ENCODE measurements at places on chromosomes 6 and 20.

GRCh38 chr20:49862607-49863200, 50.1 kb downstream of the SLC9A8 start:
- DNase-seq, result no peak

DNA sequence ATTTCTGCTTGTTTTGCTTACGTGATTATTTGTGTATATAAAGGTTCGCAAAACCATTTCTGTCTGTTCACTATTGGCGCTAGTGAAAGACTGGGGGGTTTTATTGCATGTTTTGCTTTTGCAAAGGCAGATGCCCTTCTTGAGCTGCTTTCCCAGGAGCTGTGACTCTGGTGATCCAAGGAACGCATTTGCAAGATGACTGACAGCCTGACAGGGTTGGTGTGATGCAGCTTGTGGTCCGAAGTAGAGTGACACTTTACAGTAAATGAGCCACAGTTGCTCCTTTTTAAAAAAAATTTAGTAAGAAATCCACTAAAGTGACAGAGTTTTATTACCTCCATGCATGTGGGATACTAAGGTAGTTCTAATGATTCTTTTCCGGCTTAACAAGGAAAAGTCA, 73.7 kb downstream of the TPD52L1 start:
- DNase-seq, result no peak

DNA sequence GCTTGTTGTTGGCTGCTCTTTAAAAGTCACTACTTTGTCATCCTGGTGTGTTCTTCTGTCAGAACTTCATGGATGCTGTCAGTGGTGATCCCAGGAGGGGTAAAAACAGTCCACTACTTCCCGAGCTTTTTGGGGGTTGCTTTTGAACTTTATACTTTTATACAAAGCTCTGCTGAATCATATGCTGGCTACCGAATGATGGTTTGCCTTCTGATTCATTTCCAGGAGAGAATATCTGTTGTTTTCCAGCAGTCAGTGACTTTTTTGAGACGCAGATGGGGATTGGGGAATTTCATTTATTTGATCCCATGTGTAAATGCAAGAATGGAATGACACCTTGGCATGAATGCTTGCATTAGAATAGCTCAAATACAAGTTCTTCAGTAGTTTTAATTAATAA, 32.7 kb upstream of the COL10A1 start:
- no peak for DNase-seq

GRCh38 chr6:104396077-104396476, 463.6 kb downstream of the HACE1 start:
- no peak for DNase-seq

DNA sequence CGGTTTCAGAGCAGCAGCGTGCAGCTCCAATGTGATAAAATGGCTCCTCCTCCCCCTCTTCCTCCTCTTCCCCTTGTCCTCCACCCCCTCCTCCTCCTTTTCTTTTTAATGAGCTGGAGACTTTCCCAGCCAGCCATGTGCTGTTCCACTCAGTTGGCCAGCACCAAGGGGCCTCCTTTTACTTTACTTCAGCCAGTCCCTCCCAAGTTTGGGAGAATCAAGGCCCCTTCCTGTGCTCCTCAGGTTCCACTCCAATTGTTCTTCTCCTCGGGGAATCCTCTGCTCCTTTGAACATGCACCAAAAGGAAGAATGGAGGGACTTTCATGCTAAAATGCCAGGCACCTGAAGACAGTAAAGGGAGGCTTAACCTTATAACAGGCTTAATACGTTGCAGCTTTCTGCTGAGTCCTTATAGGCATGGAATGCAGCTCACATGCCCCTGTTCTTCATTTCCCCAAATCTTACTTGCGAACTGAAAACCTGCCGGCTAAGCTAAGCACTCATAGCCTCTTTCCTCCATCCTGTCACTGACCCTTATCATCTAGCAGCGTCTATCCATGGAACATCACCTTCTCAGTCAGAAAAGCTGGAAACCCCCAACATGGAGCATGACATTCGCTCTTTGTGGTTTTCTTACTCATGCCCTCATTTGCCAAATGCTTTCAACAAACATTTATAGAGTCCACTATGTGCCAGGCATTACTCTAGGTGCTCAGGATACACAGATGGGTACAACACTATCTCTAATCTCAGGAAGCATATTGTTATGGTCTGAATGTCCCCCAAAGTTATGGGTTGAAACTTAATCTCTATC, 170.6 kb downstream of the PHACTR1 start:
- no peak for DNase-seq

DNA sequence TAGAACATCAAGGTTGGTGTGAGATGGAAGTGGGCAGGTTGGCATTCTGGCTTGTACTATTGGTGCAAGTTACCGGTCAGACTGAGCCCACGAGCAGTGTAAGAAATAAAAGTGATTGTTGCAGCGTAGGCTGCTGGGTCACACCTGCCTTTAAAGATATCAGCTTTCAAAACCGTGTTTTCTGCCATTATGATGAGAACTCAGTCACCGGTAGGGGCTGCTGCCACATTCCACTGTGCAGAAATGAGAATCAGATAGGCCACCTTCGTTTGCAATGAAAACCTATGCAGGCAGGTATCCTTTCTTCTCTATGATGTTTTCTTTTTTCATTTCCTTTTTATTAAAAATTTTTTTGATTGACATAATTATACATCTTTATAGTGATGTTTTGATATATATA, 168.5 kb downstream of the MYLK4 start:
- DNase-seq, result no peak

DNA sequence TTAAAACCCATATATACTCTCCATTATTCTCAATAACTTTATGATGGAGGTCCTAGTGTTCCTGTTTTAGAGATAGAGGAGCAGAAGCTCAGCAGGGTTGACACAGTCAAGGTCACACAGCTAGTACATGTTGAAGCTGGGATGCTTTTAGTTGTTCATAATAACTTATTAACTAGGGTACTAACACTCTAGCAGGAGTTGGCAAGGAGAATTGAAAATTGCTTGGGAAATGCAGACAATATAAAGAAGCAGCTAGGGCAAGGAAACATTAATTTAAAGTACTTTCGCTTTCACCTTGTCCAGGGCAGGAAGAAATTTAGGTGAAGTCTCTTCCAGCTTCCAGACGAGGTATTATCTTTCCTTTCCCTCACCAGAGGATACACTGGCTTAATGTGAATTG, 133.7 kb downstream of the RCAN2 start:
- DNase-seq, result no peak

DNA sequence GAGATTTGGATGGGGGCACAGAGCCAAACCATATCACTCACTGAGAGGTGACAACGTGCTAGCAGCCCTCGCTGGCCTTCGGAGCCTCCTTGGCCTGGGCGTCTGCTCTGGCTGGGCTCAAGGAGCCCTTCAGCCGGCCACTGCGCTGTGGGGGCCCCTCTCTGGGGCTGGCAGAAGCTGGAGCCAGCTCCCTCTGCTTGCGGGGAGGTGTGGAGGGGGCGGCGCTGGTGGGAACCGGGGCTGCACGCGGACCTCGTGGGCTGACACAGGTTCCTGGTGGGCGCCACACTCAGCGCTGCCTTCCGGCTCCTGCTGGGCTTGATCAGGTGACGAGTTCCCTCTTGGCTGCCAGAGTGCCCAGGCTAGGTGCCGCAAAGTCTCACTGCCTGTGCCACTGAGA, 489.2 kb downstream of the PKHD1 start:
- no peak for DNase-seq

GRCh38 chr6:107614828-107615227, 124.9 kb downstream of the SOBP start:
- no peak for DNase-seq

DNA sequence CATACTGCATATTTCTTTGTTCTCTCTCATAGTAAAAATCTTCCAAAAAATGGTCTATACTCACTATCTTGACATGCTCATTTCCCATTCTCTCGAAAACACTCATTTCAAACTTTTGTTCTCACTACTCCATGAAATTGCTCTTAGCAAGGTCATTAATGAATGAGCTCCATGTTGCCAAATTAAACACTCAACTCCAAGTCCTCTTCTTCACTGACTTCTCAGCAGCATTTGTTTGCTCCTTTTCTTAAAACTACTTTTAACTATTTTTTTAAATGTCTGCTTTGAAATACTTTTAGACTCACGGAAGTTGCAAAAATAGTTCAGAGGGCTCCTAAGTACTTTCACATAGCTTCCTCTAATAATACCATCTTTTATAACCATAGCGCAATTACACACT, 274.0 kb upstream of the PREP start:
- DNase-seq, result no peak

DNA sequence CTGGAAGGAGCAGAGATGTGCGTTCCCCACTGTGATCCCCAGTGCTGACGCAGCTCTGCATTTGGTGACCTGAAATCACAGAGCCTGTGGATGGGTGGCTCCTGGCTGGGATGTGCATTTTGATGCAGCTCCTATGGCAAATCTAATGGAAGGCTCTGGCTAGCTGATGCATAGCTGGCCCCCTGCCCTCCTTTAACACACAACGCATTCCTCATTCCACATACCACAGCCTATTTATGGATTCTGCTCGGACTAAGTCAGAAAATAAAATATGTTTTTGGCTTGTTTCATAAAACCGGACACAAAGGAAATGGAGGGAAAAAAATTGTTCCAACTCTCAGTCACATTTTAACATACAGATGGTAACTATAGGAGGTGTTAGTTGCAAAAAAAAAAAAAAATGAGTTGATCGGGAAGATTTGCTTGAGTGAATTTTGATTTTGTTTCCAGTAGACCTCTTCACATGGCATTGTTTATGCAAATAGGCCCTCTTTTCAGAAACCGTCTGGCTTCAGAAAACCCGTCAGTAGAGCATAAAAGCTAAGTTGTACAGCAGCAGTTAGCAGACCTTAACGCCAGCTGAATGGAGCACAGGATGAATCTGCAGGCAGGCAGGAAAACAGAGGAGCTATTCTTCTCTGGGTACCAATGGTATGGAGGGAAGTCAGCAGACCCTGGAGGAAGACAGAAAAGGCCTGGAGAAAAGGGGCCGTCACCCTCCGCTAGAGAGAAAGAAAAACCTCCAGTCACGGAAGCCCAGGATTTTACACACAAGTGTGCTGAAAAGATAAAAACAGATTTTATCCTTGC, 215.4 kb downstream of the HDGFL1 start:
- no peak for DNase-seq

DNA sequence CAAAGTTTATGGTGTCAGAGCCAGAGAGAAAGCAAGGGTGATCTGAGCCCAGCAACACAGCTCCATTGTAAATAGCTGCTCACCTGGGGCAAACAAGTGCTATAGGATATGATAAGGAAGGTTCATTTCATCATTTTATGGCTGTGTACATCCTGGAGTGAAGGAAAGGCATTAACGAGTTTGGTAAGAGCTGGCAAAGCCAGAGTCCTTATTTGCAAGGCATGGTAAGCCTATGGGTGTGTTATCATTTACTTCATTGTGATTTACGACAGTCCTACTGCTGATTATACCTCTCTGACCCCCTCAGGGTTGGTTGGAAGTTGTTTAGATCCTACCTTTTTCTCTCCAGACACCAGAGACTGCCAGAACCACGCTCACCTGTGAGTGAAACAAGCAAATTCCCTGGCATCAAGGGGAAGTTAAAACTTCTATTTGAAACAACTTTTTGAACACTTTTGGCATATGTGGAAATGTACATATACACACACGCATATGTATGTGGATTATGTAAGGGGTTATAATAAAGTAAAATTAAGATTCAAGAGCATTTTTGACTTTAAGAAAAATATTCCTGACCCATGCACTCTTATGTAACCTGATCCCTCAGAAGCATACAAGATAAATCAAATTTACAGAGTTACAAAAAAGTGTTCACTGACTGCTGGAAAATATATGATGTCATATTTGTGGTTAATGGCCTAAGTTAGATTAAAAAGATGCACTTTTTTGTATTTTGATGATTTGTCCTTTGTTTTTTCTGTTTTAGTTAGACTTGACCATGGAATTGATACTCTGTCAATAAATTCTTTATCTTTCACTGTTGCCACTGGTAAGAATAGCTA, 40.4 kb upstream of the EDN1 start:
- DNase-seq, result no peak

DNA sequence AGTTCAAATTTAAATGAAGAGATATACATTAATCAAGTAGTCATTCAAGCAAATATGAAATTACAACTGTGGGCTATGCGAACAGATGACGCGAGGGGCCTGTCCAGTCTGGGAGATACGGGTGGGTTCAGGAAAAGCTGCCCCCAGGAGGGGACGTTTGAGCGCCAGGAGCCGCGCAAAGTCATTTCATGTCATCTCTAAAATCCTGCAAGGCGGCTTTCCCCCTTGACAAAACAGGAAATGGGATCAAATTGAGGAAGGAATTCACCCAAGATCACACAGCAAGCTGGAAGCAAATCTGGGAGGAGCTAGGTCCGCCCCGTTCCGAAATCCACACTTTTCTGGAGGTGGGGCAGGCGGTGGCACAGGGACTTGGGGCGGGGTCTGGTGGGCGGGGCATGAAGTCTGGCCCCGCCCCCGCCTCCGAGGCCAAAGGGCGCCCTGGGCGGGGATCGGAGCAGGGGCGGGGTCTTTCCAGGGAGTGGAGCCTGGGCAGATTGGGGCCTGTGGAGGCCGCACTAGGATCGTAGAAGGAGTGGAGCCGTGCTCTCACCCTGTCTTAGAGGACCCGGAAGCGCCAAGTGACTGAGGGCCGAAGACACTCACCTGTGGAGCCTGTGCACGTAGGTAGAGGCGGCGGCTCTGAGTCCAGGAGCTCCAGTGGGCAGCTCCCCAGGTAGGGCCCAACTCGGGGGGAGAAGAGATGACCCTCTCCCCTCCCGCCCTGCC, at the start of gene LPIN3:
Gene LPIN3, plus strand, starts transcription at position 495 of the 729 bp plus-strand sequence. CDS start 4,983 bp downstream, outside the sequence.
- peak; percentile 87 for DNase-seq

DNA sequence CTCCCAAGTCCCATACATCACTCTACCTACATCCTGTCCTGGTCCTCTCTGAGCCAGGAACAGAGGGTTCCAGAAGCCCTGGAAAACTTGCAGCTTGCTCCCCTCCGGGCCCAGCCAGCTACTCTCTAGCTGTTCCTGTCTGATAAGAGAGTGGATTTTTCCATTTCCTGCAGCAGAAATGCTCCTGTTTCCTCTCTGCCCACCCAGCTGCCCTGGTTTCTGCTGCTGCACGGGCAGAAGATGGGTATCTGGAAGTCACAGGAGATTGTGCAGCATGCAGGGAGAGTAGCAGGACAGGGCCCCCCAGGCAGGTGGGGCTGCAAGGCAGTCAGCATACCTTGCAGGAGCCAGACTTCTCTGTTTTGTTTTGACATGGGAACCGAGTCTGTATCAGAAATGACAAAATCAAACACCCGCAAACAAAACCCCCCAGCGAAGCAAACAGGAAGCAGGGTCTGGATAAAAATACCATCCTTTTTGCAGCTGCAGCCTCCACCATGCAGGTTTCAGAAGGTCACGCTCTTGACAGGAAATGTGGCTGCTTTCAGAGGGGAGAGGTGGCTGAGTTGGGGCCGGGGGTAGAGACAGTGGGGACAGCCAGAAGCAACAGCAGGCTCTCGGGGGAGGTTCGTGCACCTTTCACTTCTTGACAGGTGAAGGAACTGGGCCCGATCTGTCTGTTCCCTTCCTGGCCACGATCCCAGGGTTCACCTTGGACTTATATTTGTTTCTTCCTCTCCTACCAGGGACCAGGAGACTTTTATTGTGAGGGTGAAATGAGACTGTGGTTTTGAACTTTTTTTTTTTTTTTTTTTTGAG, 50.8 kb upstream of the FAM83D start:
- peak; percentile 83 for DNase-seq

GRCh38 chr6:14965424-14966075, 280.3 kb upstream of the JARID2 start:
- no peak for DNase-seq

- no peak for DNase-seq
Observed at GRCh38 chr20:58705208-58705926, 12.8 kb downstream of the NPEPL1 start.

All from GM10248 (cell line).